Stimulated activated CD4-positive, alpha-beta T cell treated with anti-CD3 and anti-CD28 coated beads, Interleukin-4, amount 100 ng/mL, for 1 hour (primary cell): ENCODE measurements at places on chromosomes 12 and 14.

- DNase-seq, result no peak
Observed at GRCh38 chr12:57097554-57097835, 8.6 kb downstream of the NAB2 start.

GRCh38 chr14:23364164-23365035, 572 bp downstream of the EFS start:
- DNase-seq, result no peak

DNA sequence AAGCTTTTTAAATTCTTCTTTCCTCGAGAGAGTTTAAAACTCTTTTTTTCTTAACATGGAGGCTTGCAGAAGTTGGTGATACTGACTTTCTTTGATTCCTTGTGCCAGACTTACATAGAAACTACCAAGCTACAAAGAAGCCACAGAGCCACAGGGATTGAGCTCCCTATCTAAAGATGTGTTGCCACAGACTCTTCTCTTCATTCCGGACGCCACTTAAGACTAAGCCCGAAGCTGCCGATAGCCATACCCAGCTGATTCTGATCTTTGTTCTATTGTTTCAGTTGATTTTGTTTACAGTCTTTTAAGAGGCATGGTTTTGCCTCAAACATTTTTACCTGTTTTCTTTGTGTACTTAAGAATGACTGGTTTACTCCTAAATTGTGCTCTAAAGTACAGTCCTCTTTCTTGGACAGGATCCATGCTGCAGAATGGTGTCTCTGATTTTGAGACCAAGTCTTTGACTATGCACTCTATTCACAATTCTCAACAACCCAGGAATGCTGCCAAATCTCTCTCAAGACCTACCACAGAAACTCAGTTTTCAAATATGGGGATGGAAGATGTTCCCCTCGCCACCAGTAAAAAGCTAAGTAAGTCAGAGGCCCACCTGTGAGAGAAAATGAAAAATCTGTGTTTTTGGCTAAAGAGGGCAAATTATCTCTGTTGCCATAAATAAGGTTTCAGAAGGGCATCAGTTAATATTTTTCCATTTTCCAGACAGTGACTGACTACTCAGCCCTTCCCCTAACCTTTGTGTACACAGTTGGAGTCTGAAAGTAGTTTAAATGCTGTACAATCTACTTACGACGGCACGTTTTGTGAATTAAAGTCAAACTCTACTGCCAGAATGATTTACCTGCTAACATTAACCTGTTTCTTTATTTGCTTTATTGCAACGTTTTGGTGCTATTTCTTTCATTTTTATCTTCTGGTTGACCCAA, 42.1 kb upstream of the KCNH3 start:
- DNase-seq, result no peak

- no peak for DNase-seq
Observed at GRCh38 chr12:72264548-72265175, 7.5 kb upstream of the TRHDE start.

DNA sequence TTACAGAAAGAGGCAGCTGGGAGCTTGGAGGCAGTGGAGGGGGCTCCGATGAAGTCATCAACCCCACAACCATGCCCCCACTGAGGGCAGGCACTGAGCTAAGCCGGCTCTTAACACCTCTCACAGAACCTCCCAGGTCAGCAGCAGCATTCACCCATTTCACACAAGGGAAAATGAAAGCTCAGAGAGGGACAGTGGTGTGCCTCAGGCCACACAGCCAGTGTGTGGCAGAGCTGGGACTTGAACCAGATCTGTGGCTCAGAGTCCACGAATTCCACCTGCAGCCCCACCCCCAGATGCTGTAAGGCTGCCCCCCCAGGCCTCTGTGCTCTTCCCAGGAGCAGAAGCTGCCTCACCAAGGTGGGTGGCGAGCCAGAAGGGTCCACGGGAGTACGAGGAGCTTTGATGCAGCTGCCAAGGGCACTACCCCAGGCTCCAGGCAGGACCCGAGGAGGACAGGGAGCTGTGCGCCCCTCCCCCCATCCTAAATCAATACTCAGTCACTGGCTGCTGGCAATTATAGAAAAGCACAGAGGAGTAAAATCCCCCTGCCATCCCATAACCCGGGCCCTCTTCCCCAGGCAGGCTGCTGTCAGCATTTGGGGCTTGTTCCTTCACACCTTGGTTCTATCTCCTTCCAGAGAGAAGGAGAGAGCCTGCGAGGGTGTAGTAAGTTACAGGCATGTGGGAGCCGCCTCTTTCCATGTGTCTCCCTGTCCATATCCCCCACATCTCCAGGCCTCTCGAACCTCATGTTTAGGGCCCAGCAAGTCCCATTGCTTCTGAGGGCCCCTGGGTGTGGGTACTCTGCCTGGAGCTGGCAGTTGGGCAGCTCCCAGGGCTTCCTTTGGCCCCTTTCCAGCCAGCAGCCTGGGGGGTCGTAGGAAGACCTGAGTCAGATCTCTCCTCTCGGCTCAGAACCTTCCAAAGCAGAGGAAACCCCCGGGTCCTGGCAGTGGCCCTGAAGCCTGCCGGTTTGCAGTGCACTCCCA, 47.6 kb downstream of the FAM222A start:
- no peak for DNase-seq

DNA sequence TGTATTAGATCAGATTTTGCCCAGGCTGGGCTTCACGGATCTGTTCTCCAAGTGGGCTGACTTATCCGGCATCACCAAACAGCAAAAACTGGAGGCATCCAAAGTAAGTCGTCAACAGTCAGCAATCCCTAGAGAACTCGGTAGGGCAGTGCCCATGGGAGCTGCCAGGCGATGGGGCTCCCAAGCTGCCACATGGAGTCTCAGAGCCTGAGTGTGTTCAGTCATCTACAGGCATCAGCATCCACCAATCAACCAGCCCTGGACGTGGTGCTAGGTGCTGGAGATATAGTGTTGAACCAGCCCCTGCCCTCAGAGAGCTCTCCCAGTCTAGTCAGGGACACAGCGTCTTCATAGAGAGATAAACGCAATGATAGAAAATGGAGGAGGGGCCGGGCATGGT, 6.9 kb downstream of the SERPINA4 start:
- DNase-seq, result no peak

GRCh38 chr12:46160101-46160980, 108.5 kb downstream of the SLC38A1 start:
- DNase-seq, result no peak

DNA sequence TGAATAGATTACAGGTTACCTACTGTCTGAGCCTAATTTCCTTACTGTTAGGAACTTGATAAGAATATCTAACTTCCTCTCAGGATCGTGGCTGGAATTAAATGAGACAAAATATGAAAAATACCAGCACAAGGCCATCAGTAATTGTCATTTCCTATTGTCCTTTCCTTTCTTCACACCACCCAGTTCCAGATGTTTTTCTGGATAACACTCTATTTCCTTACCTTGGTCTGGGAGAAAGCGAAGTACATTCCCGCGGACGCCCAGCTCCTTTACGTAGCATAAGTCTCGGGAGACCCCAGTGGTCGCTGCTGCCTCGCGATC, 376 bp downstream of the GDF3 start:
- DNase-seq, result no peak

GRCh38 chr14:61891170-61891569, 128.9 kb downstream of the SNAPC1 start:
- no peak for DNase-seq

GRCh38 chr12:71684081-71684480, 1.8 kb upstream of the TMEM19 start:
- no peak for DNase-seq

- DNase-seq, result no peak
Observed at GRCh38 chr14:29710015-29710414, 217.6 kb downstream of the PRKD1 start.

- DNase-seq, result peak; percentile 23
Observed at GRCh38 chr12:76183459-76184186, 99.1 kb upstream of the NAP1L1 start.

DNA sequence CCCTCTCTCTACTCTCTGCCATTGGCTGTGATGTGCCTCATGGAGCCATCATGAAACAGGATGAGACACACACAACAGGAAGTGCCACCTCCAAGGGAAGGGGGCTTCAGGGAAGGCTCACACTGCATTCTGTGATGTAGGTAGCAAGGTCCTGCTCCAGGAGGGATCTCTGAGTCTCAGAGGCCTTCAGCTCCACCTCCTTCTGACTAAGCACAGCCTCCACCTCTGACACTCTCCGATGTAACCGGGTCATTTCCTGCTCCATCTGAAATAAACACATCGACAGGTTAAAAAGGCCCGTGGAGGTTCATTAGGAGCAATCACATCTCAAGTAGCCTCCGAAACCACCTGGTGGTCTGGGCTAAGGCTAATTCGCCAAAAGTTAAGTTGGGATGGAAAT, 93.3 kb downstream of the CIT start:
- no peak for DNase-seq

DNA sequence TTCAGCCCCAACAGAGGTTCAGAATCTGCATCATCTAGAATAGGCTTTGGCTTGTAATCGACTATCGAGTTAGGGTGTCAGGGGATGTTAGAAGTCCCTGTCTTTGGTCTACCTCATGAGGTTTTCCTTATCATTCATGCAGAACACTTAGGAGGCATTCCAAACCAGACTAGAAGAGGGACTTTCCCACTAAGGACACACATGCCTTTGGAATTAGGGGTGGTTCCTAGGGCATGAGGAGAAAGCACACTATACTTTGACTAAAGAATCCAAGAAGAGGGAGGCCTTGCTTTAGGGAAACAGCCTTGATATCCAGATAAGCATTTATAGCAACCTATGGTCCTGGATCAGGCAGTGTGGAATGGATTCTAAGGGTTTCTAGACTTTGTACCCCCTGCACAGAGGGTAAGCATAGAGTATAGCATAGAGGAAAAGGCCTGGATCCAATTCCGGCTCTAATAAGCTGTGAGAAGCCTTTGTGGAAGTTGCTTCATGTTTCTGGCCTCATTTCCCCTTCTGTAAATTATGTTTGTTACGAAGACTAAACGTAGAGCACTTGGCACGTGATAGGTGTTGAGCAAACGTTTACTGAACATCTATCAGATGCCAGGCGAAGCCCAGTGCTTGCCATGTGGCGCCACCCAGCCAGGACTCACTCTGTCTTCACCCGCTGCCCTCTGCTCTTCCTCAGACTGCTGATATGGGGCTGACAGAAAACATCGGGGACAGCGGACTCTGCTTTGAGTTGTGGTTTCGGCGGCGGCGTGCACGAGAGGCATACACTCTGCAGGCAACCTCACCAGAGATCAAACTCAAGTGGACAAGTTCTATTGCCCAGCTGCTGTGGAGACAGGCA, 13.2 kb downstream of the ZNF219 start:
- no peak for DNase-seq

GRCh38 chr12:68509242-68509641, 101.5 kb upstream of the RAP1B start:
- DNase-seq, result no peak

DNA sequence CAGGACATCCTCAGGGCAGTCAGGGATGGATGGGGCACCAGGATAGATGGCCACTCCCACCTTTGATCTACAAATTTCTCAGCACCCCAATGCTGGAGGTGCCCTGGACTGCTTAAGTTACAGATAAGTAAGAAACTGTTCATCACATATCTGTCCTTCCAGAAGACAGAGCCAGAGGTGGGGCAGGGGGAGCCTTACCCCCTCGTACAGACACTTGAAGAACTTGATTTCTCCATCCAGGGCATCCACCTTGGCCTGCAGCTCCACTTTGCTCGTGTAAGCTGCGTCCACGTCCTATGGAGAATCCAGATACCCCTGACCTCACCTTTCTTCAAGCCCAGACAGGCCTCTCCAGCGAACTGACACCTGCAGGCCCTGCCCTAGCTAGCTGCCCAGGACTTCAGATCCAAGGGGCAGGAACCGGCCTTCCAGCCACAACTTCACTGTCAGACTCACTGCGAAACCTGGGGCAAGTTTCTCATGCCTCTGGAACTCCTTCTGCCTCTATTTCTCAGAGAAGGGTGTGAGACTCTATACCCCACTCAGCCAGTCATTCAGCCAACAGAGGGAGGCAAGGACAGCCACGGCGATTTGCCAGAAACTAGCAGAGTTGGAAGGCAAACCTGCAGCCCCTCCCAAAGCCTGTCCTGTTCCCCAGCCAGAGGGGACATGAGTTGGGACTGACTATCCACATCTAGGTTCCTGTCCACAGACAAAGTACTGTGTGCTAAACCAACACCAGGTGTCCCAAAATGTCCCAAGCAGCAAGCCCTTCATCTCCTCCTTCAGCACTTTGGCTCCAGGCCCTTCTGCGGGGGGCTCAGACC, 3.8 kb downstream of the KRT73 start:
- no peak for DNase-seq

GRCh38 chr12:99130808-99131553, 485.9 kb downstream of the APAF1 start:
- DNase-seq, result no peak

DNA sequence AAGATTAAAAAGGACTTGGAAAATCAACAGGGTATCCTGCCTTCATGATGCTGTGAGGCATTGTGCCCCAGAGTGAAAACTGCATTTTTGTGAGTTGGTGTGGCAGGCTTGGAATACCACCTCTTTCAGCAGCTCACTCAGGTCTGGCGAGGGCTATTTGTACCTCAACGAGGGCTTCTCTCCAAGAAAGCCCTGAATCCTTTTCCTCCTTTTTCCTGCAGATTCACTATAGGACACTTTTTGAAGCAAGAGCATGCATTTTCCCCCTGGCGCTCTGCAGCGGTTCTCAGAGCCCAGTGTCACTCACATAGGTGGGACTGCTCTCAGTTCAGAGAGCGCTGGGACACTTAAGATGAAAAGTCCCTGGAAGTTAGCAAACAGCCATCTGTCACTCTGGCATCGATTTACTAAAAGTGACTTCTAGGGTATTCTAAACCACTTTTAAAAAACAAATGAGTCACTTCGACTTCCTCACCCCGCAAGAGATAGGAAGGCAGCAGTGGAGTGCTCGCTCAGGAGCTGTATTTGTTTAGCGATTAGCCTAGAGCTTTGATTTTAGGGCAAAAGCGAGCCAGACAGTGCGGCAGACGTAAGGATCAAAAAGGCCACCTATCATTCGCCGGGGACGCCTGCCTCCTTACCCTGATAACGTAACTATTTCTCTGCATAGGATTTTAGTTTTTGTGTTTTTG, 782 bp upstream of the LGR5 start:
- no peak for DNase-seq

GRCh38 chr12:121579190-121579791, 1.5 kb downstream of the KDM2B start:
- DNase-seq, result peak; percentile 36

GRCh38 chr12:39902821-39903220, 203.1 kb downstream of the SLC2A13 start:
- DNase-seq, result no peak

- no peak for DNase-seq
Observed at GRCh38 chr12:90036637-90037036, 328.0 kb upstream of the ATP2B1 start.

- DNase-seq, result no peak
Observed at GRCh38 chr14:32205554-32205953, 2.5 kb upstream of the RNU6-8 start.

GRCh38 chr14:67579636-67580035, 20.4 kb downstream of the PIGH start:
- no peak for DNase-seq

- no peak for DNase-seq
Observed at GRCh38 chr14:98701377-98701776, 570.6 kb downstream of the BCL11B start.

DNA sequence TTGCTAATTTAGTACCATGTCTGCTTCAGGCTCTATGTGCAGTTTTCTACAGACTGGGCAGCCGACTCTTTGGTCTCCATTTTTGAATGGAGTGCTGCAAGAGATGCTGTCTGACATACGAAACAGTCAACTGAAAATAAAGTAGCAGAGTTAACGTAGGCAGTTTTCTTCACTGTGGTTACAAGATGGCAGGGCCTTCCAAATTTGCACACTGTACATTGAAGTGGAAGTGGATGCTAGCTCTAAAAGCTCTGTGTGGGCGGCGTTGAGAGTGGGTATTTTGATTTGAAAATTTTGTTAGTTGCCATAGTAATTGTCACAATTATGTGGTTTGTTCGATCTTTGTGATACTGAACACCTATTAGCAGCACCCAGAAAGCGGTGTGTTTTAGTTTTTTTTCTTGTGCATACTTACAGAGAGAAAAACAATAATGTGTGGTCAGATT, 154.9 kb upstream of the ATP2B1 start:
- DNase-seq, result peak; percentile 29
